ENCODE measurements at places on chromosomes 7 and 10. TPM values are rescaled to one million over a fixed set of nuclear protein-coding genes. Genes with fewer than 3 reads are reported as not detected.

DNA sequence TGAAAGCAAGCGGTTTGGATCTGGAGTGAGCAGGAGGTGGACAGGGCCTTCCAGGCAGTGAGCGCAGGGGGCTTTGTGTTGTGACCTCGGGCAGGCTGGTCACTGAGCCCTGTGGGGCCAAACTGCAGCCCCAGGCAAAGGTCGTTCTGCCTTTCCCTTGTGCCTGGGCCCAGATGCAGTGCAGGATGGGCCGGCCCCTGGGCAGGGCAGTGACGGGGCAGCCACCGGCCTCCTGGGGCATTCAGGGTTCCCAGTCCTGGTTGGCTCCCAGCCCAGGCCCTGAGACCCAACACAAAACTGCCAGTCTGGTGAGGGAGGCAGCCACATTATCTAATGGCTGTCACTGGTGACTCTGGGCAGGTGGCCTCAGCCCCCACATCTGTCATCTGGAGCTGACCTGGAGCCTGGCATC is 7.1 kb downstream of the ARPC1B start:
- no peak for DNase-seq
- H3K4me3 ChIP-seq, result no peak overlapping the region
- peaks cover 20% of the 10 kb centered on the region for H3K4me1 ChIP-seq
- no peak overlapping the region for H3K27ac ChIP-seq

DNA sequence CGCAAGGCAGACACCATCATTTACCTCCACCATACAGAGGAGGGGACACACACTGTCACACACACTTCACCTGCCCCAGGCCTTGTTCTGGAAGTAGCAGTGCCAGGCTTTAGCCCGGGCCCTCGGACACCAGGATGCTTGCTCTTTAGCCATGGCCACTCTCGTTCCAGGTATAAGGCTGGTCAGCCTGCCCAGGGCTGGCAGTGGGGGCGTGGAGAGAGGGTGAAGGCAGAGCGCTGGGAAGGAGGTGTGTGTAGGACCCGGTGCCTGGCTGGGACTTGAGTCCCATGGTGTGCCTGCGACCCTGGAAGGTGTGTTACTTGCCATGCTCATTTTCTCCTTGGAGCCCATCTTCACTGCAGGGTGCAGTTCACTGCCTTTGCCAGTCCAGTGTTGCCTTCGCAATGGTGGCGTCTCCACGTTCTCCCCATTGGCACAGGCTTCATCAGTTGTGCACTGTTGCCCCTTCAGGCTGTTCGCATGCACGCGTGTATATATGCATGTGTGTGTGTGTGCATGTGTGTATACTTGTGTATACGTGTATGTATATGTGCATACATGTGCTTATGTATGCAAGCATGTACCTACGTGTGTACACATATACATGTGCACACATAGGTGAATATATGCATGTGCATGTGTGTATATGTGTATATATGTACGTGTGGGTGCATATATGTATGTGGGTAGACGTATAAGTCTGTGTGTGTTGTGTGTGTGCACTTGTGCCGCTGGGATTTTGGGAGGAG is 153.4 kb downstream of the CAMK1D start:
- H3K27ac ChIP-seq, result no peak overlapping the region
- H3K36me3 ChIP-seq, result no peaks in the 10 kb centered on the region
- DNase-seq, result no peak
- no peaks in the 10 kb centered on the region for H3K27me3 ChIP-seq
- no peak overlapping the region for H3K4me3 ChIP-seq

GRCh38 chr7:5754981-5755599 is 26.4 kb downstream of the RNF216 start:
- peaks cover 34% of the 10 kb centered on the region for H3K36me3 ChIP-seq
- no peak overlapping the region for H3K4me3 ChIP-seq
- no peaks in the 10 kb centered on the region for H3K4me1 ChIP-seq
- no peak for DNase-seq
- no peaks in the 10 kb centered on the region for H3K27me3 ChIP-seq

DNA sequence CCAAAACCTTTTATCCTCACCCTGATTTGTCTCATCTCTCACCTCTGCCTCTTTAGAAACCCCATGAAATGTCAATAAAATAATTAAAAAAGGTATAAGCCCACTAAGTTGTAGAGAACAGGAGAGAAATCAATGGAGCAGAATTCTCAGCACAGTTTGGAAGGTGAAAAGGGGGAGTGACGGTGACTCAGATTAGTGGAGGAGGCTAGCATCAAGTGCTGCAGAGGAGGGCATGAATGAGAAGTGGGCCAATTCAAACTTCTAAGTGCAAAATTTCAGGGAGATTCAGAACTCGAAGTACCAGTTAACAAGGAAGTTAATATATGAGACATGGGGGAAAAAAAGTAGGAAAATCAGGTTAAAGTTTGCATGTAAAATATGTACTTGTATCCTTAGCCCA is 34.9 kb upstream of the ETV1 start:
- no peak overlapping the region for H3K27ac ChIP-seq
- no peaks in the 10 kb centered on the region for H3K4me1 ChIP-seq
- no peak for DNase-seq
- H3K27me3 ChIP-seq, result no peaks in the 10 kb centered on the region

DNA sequence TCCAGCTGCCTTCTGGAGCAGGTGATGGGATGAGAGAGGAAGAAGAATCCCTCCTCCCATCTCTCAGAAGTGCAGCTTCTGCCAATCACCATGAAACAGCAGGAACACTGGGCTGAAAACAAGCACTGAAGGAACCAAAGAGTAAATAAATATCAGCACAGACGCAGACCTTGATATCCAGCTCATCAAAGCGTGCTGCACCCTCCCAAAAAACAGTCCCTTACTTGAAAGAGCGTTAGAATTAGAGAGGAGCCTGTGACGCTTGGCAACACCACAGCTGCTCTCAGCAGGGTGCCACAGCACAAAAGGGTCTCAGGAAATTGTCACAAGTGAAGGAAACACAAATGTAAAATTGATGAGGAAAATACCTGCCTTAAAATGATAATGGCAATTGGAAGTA is 39.5 kb downstream of the KLF6 start:
- no peak overlapping the region for H3K4me3 ChIP-seq
- H3K27me3 ChIP-seq, result no peaks in the 10 kb centered on the region
- no peak overlapping the region for H3K27ac ChIP-seq

PAPOLB gene
- total RNA-seq, result 0.22 TPM
